Panc1 (cell line): ENCODE measurements at places on chromosomes 5 and 9.

DNA sequence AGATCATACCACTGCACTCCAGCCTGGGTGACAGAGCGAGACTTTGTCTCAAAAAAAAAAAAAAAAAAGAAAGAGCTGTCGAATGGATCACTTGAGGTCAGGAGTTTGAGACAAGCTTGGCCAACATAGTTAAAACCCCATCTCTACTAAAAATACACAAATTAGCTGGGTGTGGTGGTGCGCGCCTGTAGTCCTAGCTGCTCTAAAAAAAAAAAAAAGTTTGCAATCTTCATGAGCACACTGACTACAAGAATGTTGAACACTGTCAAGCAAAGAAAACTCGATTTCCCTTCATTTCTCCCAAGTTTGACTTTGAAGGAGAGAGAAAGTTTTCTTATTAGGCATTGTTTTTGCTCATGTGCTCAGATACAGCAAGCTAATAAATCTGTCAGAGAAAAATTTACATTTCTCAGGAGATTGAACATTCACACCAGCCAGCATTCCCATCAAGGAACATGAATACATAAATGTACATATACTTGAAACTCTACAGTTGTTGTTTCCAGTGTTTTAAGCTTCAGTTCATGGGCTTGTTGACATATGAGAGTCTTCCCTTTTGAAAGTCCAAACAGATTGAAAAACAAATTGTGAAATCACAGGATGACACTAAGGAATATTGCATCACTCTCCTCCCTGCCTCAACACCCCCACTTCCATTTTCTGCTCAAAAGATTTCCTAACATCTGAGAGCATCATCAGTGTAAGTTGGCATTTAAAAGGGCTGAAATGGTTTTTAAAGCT, 81.8 kb downstream of the ARRDC3 start:
- no peak for DNase-seq

- no peak for DNase-seq
These were observed 38.1 kb downstream of the FBXO10 start for GRCh38 chr9:37538099-37538498.

DNA sequence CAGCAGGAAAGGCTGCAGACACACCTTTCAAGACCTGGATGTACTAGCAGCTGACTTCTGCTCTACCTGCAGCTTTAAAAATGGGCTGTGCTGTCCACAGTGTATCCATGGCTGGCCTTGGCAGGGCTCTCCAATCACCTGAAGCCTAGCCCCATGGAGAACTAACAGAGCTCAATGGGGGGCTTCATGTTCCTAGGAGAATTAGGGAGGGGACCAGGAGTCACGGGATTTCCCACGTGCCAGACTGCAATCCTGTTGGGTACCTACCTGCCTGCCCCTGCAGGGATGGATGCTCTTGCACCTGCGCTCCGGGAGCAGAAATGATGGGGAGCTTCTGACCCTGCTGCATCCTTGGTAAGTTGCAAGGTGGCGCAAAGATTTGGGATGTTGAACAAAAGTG, 462.1 kb downstream of the ICE1 start:
- DNase-seq = no peak

DNA sequence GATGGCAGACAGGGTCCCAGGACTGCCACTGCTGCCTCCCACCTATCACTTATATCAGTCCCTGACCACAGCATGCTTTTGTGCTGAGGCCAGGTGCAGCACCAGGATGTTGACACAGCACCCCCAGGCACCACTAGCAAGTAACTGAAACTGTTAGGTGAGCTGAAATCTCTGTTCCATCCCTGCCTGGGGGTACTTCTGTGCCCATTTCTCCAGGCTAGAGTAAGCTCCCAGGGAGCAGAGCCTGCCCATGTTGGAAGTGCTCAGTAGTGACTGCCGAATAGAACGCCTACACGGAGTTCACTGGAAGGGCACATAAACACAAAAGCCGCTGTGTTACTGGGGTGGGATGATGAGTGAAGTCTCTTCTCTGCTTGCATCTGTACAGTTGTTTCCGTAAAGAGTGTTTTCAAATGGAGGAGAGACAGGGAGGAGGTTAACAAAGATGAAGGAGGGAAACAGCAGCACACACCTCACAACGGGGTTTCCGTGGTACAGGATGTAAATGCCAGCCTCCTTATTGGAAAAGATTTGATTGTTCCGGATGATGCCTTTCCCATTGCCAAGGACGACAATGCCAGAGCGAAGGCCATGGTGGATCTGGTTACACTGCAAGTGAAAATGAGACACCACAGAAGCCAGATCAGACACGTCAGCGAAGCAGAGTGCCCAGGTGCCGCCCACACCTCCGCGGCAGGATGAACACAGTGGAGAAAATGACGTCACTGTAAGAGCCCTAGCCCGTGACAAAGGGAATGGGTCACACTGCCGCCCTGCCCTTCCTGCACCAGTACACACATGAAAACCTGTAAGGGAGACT, 43.1 kb downstream of the POLR1E start:
- no peak for DNase-seq

DNA sequence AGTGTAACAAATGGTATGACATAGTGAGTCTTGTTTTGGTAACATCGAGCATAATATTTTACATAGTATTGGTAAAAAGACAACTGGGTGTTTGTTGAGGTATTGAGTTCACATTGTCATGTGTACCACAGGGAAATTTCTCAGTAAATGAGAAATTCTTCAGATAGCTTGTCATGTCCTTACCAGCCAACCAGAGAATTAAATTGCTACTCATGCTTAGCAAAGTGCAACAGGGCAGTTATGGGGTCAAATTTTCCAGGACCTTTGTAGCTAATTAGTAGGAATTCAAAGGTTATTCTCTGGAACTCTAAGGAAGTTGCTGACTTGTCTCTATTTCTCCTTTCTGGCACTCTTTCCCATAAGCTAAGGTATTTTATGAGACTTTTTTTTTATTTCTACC, 595.7 kb downstream of the EFNA5 start:
- no peak for DNase-seq

DNA sequence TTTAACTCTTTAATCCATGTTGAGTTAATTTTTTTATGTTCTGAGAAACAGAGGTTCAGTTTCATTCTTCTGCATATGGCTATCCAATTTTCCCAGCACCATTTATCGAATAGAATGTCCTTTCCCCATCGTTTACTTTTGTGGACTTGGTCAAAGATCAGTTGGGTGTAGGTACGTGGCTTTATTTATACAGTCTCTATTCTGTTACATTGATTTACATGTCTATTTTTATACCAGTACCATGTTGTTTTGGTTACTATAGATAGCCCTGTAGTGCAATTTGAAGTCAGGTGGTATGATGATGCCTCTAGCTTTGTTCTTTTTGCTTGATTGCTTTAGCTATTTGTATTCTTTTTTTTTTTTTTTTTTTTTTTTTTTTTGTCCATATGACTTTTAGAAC, 462.0 kb downstream of the HTR1A start:
- no peak for DNase-seq

- DNase-seq = no peak
These were observed 147.0 kb upstream of the ZNF366 start for GRCh38 chr5:72654231-72654630.

- DNase-seq = no peak
These were observed 2.2 kb upstream of the PLPP7 start for GRCh38 chr9:131287359-131287758.

- no peak for DNase-seq
These were observed 5.6 kb upstream of the PAM start for GRCh38 chr5:102749416-102750030.

DNA sequence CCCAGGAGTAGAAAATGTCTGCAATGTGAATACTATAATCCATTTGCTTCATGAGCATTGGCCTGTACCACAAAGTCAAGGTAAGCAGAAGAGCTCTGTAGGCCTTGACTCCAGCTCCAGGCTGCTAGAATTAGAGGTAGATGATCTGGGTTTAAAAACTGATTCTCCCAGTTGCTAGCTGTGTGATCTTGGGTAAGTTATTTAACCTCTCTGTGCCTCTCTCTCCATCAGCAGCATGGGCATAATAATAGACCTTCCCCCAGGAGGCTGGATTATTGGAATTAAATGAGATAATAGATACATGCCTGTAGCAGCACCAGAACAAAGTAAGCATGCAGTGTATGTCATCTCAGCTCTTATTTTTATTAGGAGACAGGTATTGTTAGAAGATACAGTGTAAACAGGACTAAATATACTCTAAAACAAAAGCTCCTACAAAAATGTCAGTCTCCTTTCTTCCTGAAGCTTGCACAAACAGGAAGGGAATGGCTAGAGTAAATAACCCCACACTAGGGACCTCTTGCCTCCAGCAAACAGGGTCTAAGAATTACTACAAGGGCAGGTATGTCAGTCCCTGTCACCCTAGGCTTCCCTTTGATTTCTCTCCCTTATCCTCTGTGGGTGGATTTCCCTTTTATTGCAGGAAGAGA, 57.5 kb downstream of the PSAT1 start:
- no peak for DNase-seq

- no peak for DNase-seq
These were observed 9.7 kb downstream of the GSN start for GRCh38 chr9:121277518-121278295.

- DNase-seq = no peak
These were observed 172.2 kb downstream of the ERCC6L2 start for GRCh38 chr9:96047741-96048103.

GRCh38 chr9:136297766-136298735, 5.8 kb downstream of the CCDC187 start:
- DNase-seq = no peak

DNA sequence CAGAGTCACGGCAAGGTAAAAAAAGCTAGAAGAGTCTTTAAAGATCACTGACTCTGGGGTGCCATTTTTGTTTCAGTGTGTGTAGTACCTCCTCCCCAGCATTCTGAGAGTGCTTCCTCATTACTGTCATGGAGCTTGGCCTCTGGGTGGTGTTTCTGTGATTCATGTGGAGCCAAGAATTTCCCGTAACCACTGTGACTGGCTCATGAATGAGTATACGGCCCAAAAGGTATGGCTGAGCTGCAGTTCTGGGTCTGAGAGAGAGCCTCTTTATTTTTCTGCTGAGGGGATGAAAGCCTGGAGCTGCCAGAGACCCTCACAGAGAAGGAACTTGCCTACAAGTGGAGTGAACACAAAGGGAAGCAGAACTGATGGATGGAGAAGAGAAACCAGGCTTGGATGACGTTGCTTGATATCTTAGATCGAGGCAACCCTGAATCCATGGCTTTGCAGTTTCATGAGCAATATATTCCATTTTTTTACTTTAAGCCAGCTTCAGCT, 85.6 kb downstream of the PTTG1 start:
- DNase-seq = no peak

DNA sequence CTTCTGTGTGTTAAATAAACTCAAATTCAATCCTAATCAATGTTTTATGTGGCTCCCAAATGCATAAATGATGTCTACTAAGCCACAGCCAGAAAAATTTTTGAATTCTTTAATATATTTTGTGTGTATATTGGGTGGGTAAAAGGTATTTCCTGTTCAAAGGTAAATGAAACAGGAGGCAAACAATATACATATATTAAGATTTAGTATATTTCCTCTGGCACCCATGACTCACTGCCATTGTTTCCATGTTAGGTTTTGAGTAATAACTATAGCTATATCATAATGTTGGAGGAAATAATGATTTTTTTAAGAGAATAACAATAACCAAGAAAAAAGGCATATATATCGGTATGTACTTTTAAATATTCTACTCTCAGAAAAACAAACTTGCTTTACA, 1071.9 kb upstream of the CDH10 start:
- no peak for DNase-seq

- DNase-seq = no peak
These were observed 41.5 kb upstream of the NOTCH1 start for GRCh38 chr9:136587145-136587943.

DNA sequence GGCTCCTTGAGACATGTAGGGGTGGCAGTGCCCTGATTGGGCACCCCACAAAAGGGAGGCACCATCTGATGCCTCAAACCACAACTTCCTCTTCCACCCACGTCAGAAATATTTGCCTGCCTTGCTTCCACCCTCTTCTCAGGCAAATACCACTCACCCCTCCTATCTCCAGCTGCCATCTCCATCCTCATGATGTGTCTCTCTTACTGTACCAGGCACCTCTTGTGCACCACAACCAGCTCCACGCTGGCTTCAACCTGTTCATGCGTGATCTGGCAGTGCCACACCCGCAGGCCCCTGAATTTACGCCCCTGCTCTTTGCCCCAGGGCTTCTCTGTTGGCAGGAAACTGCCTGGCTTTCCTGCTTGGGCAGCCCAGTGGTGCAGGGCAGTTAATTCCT, 87.8 kb upstream of the HSPA9 start:
- no peak for DNase-seq

- DNase-seq = no peak
These were observed 65.0 kb downstream of the MELK start for GRCh38 chr9:36637491-36638270.

- no peak for DNase-seq
These were observed 731.3 kb downstream of the NR2F1-AS1 start for GRCh38 chr5:92849756-92850155.

- DNase-seq = no peak
These were observed 28.3 kb upstream of the ERGIC1 start for GRCh38 chr5:172805736-172806255.

- DNase-seq = no peak
These were observed 57.5 kb downstream of the ACER2 start for GRCh38 chr9:19466280-19466639.

GRCh38 chr9:85016384-85017006, 347.0 kb downstream of the NTRK2 start:
- DNase-seq = no peak

- no peak for DNase-seq
These were observed 121.3 kb downstream of the LIFR start for GRCh38 chr5:38434966-38435705.

GRCh38 chr5:12073426-12073825, 169.2 kb upstream of the CTNND2 start:
- DNase-seq = no peak

GRCh38 chr9:90803860-90804593, 2.4 kb downstream of the SYK start:
- DNase-seq = no peak

DNA sequence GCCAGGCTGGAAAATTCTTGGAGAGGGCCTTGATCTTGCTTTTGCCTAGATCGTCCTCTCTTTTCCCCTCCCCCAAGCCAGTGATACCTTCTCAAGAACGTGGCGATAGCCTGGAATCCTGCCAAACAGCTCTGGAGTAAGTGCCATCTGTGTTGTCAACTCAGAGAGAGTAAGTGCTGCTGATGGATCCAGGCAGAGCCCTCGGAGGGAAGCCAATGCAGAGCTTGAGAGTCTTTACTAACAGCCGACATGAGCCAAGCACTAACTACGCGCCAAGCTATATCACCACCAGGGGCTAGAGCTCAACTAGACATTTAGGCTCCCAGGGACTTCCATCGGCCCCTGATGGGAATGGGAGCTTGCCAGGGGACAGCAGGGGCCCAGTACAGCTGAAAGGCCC, 17.6 kb downstream of the RAPGEF1 start:
- no peak for DNase-seq

- no peak for DNase-seq
These were observed 151.5 kb downstream of the SEMA6A start for GRCh38 chr5:116423141-116423540.

DNA sequence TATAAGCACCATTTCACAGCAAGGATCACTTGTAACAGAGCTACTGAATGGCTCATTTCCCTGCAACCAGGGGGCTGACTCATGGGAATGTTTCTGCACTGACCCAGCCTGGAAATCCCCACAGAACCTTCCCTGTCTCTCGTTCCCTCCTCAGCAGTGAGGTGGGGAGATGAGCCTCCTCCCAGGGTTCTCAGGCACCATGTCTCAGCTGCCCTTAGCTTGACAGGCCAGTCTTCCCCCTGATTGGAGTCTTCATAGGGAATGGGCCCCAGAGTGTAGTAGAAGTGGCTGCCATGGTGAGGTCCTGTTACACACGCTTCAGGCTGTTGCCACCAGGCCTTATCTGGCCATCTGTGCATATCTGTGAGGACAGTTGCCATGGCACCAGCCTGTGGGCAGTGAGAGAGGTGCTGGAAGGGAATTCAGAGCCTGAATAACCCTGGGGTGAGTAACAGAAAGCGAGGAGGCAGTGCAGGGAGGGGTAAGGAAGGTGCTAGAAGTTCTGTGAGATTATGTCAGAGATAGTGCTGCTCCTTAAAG, 324.4 kb downstream of the ENC1 start:
- peak; percentile 75 for DNase-seq
